ENCODE measurements at places on chromosomes 2 and 18. TPM values are rescaled to one million over a fixed set of nuclear protein-coding genes. Genes with fewer than 3 reads are reported as not detected.

DNA sequence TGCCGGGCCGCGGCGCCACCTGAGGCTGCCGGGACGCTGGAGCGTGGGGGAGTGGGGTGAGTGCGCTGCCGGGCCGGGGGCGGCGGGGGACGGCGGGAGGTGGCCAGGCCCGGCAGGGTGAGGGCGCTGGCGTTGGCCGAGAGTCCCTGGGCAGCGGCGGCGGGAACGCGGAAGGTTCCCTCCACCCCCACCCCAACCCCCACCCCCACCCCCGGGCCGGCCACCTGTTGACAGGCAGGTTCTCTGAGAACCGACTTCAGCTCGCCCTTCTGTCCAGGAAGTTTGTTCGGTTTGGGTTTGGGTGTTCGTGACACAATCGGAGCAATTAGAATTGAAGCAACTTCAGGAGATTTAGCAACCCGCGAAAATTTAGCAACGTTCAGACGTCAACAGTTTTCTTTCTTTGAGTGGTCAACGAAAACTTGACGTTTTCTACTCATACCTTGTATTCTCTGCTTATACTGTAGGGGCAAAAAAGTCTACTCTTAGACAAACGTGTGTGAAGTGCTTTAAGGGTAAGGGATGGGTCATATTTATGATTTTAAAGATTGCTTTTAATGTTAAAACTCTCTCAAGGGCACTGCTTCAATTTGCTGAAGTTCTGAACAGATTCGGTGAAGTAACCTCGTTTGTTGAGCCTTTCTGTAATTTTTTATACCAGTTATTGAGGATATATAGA lies 9.3 kb downstream of the OTX1 start:
- DNase-seq = peak; percentile 50

DNA sequence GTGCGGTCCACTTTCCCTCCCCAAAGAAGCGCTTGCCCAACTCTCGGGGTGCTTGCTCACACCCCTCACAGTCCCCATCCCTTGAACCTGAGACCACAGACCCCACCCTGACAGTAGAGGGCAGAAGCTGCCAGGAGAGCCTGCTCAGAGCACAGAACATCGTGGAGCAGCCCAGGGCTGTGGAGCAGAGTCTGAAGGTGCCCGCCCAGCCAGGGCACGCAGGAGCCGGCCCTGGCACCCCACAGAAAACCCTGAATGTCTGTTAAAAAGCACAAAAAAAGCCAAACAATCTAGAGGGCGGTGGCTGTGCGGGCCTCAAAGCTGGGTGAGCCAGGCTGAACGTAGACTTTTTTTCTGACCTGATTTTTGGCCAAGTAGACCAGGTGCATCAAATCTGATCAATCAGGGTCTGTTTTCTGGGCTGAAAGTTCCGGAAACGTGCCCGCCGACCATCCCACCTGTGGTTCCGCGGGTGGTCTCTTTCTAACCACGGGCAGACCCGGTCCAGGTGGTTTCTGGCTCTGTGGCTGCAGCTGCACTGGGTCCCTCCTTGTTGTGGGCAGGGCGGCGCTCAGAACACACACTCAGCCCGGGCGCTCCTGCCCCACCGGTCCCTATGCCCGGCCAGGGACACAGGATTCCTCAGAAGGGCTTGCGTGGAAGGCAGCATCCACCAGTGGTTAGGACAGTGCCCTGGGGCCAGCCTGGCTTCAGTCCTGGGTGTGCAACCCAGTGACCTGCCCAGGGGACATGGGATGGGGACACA lies 66.3 kb downstream of the SLC66A2 start:
- DNase-seq = no peak

DNA sequence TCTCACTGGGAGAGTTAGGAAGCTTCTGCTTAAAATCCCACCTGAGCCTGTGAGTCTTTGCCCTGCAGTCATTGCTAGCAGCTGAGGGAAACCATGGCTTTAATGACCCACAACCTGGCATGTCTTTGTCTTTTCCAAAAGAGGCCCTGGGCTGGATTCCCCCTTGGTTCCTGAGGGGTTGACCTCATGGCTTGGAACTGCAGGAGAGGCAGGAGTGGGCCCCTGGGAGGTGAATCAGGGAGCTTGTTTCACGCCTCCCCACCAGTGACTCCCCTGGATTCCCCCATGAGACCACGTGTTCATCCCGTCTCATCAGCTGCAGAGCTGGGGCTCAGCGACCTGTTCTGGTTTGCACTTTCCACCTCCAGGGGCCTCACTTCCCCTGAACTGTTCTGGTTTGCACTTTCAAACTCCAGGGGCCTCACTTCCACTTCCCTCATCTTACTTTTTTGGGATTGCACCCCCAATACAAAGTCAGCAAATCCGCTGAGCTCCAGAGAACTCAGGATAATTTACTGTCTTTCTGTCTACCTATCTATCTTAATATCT lies 58.5 kb upstream of the TMEM18 start:
- no peak for DNase-seq

GRCh38 chr2:32425719-32426141 lies 68.9 kb downstream of the BIRC6 start:
- DNase-seq = no peak

FASTKD1 gene
- polyA plus RNA-seq = 4.3 TPM

GRCh38 chr2:12066116-12066515 lies 319.7 kb downstream of the LPIN1 start:
- DNase-seq = no peak

- peak; percentile 49 for DNase-seq
Measured at GRCh38 chr2:84126530-84126929, 332.6 kb downstream of the SUCLG1 start.

CRYBA2 gene
- polyA plus RNA-seq = 9.1 TPM

- DNase-seq = peak; percentile 65
Measured at GRCh38 chr2:172350839-172351479, 76.4 kb upstream of the ITGA6 start.

DNA sequence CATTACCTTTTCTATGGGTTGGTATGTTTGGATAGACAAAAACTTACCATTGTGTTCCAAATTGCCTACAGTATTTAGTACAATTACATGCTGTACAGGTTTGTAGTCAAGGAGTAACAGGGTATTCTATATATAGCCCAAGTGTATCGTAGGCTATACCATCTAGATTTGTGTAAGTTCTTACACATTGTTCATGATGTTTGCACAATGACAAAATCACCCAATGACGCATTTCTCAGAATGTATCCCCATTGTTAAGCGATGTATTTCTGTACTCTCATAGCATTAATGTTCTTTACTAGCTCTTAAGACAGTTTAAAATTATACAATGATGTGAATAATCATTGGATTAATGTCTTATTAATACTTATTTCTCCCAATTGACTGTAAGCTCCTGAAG lies 16.7 kb downstream of the TACR1 start:
- no peak for DNase-seq

GKN2 gene
- polyA plus RNA-seq = not detected

DNA sequence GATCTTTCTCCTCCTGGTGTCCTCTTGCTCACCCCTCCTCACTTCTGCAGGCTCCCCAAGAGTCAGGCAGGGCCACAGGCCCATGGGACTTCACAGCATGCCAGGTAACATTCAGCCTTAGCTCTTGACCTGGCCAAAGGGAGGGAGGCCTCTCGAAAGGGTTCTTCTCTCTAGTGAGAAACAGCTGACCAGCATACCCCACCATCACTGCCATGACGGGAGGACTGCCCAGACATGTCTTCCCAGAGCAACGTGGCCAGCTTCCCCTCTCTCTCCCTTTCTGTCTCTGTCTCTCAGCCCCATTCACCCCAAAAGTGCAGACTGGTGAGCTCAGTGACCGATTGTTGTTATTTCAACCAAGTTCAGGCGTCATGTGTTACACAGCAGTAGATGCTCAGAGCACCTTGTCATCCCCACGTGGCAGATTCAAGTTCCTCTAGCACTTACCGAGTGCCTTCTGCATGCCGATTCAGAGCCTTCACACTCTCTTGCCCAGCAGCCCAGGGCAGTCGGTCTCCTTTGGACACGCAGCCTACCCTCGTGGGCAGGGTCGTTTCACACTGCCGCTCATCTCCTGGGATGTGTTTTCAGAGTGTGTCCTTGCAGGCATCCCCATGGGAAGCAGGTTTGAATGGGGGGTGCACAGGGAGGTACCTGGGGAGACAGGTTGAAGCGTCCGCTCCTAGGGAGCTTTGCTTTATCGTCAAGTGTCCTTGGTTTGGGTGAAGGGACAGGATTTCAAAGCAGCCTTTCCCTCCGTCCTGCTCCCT lies 259.9 kb downstream of the NDUFA10 start:
- no peak for DNase-seq

DNA sequence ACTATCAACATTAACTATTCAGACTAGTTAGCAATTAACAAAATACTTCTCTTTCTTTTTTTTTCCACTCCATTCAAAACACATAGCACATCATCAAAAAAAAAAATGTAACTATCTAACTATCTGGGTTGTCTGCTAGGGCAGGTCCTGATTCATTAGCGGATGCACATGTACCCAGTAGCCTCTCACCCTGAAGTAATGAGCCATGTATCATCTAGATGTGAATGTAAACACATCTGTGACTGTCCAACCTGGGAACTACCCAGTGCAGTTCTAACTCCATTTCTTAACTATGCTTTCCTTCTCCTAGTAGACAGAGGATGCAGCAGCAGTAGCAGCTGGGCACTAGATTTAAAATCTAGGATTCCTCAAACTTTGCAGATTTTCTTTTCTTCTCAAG lies 183.1 kb upstream of the PIK3C3 start:
- no peak for DNase-seq

CAPN14 gene
- not detected for polyA plus RNA-seq

DNA sequence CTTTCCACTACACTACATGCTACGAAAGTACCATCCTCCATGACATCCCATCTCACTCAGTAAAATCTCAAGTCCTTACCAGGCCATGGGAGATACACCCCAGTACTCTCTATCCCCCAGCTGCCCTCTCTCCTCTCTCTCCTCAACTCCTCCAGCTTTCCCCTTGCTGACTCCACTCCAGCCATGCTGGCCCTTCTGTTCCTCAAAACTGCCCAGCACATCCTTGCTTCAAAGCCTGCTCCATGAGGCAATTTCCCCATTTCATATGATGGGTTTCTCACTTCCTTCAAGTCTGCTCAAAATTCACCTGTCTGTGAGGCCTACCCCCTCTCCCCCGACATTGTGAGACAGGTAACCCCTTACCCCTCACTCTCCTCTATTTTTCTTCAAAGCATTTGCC lies 8.6 kb downstream of the CHN1 start:
- no peak for DNase-seq

DNA sequence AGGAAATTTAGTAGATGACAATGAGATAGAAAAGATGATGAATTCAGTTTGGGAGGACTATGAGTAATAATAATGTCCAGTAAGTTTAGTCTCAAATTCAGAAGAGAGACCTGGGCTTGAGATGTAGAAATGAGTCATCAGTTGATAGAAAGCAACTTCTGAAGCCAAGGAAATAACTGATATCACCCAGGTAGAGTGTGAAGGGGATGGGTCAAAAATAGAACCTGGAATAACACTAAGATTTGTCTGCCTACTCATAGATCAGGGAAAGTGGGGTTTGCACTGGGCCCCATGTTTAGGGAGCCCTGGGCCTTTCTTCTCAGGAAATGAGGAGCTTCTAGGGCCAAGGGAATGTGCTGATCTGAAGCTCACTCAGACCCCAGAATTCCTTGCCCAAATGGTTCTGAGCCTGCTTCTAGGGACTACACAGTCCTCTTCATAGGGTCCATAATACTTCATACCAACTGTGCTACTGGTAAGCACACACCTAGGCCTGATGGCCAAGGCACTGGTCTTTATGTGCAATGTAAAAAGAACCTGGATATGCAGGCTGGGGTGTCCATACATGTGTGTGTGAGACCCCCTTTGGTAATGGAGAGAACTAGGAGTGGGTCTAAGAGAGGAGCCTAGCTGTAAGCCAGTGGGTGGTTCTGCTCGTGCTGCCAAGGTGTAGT lies 141.2 kb downstream of the IKZF2 start:
- no peak for DNase-seq

GRCh38 chr18:57352761-57353136 lies 392 bp downstream of the ST8SIA3 start:
- DNase-seq = peak; percentile 69

DNA sequence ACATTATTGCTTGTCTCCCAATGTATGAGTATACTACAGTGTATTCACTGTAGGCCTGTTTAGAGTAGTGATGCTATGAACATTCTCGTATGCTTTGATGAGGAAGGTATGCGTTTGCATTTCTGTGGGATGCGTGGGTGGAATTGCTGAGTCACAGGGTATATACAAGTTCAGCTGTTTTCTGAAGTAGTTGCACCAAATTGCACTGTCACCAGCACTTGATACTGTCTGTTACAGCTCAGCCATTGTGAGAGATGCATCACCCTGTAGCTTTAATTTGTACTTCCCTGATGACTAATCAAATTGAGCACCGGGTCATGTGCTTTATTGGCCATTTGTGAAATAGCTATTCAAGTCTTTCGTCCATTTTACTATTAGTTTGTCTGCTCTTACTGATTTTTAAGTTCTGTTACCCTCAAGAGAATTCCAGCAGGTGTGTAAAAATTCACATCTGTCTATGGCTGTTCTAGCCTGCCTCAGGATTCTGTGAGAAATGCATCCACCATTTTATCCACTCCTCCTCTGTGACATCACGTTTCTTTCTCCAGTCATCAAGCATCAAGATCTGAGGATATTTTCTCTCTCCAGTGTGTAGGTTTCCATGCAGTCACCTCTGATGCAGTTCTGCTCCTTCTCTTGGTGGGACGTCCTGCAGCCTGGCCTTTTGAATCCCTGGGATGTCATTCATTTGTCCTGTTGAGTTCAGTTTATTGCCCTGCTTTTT lies 72.5 kb downstream of the DGKD start:
- no peak for DNase-seq

- no peak for DNase-seq
Measured at GRCh38 chr2:36605273-36605672, 7.3 kb upstream of the FEZ2 start.

GRCh38 chr2:128536925-128537620 lies 218.4 kb upstream of the HS6ST1 start:
- no peak for DNase-seq

DNA sequence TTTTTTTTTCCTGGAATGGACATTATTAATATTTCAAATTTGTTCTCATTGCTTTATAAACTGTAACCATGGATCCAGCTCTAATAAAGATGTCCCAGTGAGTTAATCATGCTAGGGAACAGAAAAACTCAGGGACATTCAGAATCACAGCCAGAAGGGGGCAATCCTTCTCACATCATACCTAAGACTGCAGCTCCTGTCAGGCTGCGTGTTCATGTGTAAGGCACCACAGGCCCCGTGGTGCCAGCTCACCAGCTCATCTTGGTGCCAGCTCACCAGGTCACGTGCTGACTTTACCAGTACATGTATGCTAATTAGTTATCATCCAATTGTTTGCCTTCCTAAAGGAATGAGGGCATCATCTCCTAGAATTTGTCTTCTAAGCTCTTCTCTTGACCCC lies 84.7 kb upstream of the NEDD4L start:
- peak; percentile 54 for DNase-seq

- no peak for DNase-seq
Measured at GRCh38 chr2:1741851-1742250, 2.5 kb downstream of the PXDN start.

- DNase-seq = no peak
Measured at GRCh38 chr2:8030573-8031303, 651.1 kb upstream of the ID2 start.

SERPINB5 gene
- polyA plus RNA-seq = not detected

DNA sequence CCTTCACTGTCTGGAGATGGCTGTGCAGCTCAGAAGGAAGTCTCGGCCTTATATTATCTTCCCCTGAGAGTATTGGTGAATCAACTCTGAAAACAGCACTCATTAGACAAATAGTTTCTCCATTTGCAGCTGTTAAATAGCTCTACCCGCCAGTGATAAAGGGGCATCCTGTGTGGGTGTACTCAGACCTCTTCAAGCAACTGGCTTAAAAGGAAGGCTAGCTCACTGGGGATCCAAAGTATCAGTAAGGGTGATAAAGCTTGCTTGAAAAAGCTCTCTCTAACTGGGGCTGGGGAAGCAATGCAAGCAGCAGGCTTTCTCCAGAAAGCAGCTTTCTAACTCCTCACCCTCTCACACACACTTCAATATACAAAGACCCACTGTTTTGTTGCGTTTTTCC lies 64.9 kb upstream of the PSMD14 start:
- peak; percentile 21 for DNase-seq

DNAH6 gene
- polyA plus RNA-seq = not detected
